ENCODE measurements at places on chromosomes 1 and 21.

DNA sequence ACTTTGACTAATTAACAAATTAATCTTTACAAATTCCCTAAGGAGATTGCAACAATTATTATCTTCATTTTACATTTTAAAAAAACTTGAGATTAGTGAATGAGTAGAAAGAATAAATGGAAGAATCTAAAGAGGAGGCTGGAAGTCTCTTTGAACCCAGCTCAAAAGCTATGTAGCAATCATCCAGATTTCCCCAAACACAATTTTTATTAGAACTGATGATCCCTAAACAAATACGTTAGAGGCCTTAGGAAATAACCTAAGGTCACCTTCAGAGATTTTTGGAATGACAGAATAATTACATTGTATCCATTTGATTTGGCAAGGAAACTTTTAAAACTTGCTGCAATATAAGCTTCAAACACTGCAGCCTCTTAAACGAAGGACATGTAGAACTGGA lies 242.4 kb upstream of the LYPLAL1 start:
- no peak for DNase-seq

GRCh38 chr21:35868005-35868868 lies 192.1 kb downstream of the SETD4 start:
- DNase-seq: no peak

DNA sequence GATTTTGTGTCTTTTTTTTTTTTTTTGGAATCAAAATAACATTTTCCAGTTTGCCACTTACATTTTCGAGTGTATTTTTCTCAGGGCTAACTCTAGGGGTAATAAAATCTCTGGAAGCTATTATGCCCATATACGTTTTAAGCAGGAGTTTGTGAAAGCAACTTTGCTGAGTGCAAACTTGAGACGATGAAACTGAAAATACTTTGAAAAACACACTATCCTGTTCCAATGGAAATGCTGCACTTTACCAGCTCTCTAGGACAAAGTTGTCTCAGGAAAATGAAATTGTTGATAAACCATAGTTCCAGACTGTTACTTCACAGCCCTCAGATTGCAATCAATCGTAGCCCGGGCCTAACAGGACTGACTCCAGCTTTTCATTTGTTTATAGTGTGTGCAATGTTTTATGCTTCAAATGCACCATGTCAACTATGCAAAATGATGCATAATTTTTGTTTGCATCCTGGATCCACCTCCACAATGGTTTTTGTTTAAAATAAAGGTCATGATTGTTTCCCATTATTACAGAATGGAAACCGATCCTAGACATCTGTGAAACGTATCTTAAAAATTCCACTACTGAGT lies 220.6 kb upstream of the PKN2 start:
- DNase-seq: no peak

- DNase-seq: no peak
Observed at GRCh38 chr1:155938220-155938627, 3.2 kb upstream of the RXFP4 start.
